Left ventricle myocardium inferior (tissue), 1 donor: ENCODE measurements at places on chromosomes 3 and 15.

- H3K36me3 ChIP-seq, result no peaks in the 10 kb centered on the region
- no peak for DNase-seq
- H3K4me1 ChIP-seq, result peaks cover 7% of the 10 kb centered on the region
- peak overlapping the region; percentile 63 for H3K4me3 ChIP-seq
Observed at GRCh38 chr3:157543501-157544035, 40.4 kb upstream of the VEPH1 start.

DNA sequence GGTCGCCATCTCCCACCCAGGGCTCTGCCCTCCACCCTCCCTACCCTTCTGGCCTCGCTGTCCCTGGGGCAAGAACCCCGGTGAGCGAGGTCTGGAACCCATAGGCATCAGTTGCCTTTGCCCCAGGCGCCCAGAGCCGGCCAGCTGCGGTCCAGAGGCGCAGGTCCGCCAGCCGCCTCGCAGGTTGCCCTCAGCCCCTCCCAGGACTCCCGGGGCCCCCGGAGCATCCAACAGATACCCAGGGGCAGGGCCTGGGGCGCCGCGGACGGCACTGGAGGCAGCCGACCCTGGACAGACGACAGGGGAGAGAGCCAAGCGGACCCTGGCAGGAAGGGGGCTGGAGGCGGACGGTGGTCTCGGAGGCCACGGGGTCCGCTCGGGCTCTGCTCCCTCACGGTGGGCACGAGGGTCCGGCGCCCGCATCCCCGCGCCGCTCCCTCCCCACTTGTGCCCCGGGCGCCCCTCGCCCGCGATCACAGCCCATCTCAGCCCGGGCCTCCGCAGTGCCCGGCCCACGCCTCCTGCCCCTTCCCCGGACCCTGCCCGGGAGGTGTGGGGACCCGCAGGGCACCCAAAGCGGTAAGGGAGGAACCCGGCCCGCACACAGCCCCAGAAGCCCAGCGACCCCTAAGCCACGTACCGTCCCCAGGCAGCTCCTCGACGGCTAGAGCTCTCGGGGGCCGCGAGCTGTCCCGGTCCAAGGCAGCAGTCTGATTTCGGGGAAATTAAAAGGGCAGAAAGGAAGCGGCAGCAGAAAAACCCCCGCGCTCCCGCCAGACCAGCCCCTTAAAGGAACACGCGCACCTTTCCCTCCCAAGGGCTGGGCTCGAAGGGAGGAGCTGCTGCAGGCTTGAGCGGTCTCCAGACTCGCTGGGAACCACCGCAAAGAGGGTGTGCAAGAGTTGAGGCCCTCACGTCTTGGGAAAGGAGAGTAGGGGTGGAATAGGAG is at the start of gene HAPLN3:
TSS of gene HAPLN3 (minus strand) at position 726 of the 949 bp plus-strand sequence. CDS start 8,246 bp downstream, outside the sequence.
- DNase-seq, result no peak
- H3K27me3 ChIP-seq, result peaks cover 10% of the 10 kb centered on the region
- H3K4me3 ChIP-seq, result peak within 1 kb of the TSS; percentile 67
- peaks cover 59% of the 10 kb centered on the region for H3K4me1 ChIP-seq
- H3K27ac ChIP-seq, result peak within 1 kb of the TSS; percentile 23

DNA sequence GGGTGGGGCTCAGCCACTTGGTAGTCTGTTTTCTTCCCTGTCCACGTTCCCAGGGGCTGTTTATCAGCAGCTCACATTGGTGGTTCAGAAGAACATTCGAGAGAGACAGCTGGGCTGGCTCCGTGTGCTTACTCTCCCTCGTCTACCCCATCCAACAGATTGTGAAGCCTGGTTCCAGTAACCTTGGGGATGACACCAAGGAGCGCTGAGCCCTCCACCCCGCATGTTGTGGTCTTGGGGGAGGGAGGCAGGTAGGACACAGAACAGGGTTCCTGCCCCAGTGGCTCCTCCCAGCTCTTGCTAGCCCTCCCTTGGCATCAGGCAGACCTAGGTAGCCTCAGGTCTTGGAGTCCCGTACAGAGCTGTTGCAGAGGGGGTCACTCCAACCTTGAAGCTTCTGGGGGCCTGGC is 33.1 kb downstream of the KLF13 start:
- H3K27ac ChIP-seq, result peak overlapping the region; percentile 100
- no peak for DNase-seq
- no peaks in the 10 kb centered on the region for H3K36me3 ChIP-seq
- peaks cover 100% of the 10 kb centered on the region for H3K4me1 ChIP-seq
- H3K27me3 ChIP-seq, result no peaks in the 10 kb centered on the region
- no peak overlapping the region for H3K4me3 ChIP-seq

DNA sequence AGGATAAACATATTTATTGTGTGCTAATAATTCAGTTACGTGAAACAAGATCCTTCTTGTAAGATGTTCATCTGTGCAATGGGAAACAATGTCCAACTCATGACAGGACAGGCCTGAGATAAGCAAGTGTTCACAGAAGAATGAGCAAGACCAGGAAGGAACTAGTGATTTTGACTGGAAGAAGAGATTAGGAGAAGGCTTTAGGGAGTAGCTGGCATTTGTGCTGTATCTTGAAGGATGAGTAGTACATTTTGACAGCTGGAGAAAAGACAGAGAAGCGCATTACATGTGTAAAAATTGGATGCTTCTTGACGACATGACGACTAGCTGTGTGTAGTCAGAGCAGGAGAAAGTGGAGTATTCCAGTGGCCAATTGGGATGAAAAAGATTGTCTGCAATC is 48.4 kb downstream of the GBE1 start:
- no peak for DNase-seq
- no peaks in the 10 kb centered on the region for H3K27me3 ChIP-seq
- peaks cover 51% of the 10 kb centered on the region for H3K4me1 ChIP-seq
- peaks cover 14% of the 10 kb centered on the region for H3K36me3 ChIP-seq
- no peak overlapping the region for H3K4me3 ChIP-seq
- no peak overlapping the region for H3K27ac ChIP-seq

GRCh38 chr15:64907991-64908390 is 3.7 kb upstream of the ANKDD1A start:
- no peaks in the 10 kb centered on the region for H3K36me3 ChIP-seq
- DNase-seq, result no peak
- H3K4me1 ChIP-seq, result peaks cover 22% of the 10 kb centered on the region
- peaks cover 16% of the 10 kb centered on the region for H3K27me3 ChIP-seq
- no peak overlapping the region for H3K27ac ChIP-seq

- peaks cover 22% of the 10 kb centered on the region for H3K36me3 ChIP-seq
- H3K4me3 ChIP-seq, result no peak overlapping the region
- DNase-seq, result no peak
- H3K27me3 ChIP-seq, result no peaks in the 10 kb centered on the region
- H3K4me1 ChIP-seq, result no peaks in the 10 kb centered on the region
Observed at GRCh38 chr3:32474201-32474600, 28.5 kb downstream of the CMTM6 start.

DNA sequence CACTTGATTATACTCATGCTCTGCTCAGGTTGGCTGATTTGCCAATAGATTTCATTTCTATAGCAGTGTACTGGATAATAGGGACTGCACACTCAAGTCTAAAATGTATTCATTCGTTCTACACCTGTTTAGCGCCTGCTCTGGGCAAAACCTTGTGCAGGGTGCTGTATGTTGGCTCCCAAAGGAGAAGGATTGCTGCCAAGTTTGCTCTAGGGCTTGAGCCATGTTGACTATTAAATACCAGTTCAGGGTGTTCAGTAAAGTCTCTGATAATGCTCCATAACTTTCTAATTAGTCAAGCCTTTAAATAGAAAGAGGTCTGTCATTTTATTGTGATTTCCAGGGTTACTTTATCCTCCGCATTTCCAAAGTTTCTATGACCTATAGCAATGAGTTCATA is 470.2 kb downstream of the MAGI1 start:
- H3K27me3 ChIP-seq, result no peaks in the 10 kb centered on the region
- peak overlapping the region; percentile 7 for H3K4me3 ChIP-seq
- no peak for DNase-seq
- no peaks in the 10 kb centered on the region for H3K36me3 ChIP-seq
- peak overlapping the region; percentile 78 for H3K27ac ChIP-seq

- H3K27me3 ChIP-seq, result no peaks in the 10 kb centered on the region
- no peak overlapping the region for H3K4me3 ChIP-seq
- no peak for DNase-seq
Observed at GRCh38 chr3:113783463-113783862, 36.6 kb downstream of the ATP6V1A start.

- H3K27me3 ChIP-seq, result no peaks in the 10 kb centered on the region
- H3K4me1 ChIP-seq, result peaks cover 43% of the 10 kb centered on the region
- H3K36me3 ChIP-seq, result no peaks in the 10 kb centered on the region
Observed at GRCh38 chr15:58472221-58472620, 40.4 kb downstream of the LIPC start.

DNA sequence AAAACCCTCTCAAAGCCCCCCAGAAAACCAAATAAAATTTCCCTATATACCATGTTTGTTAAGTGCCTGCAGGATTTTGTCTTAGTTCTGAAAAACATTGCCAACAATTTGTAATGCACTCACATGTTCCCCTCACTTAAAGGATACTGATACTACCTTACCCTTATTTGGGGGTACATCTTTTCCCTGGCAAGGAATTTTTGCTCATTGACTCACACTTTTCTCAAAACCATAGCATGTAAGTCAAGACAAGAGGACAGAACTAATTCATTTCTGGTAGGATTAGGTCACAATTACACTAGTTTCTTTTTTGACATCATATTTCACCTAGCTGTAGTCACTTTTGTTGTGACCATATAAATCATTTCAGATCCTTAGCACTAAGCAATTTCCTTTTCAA is 222.2 kb downstream of the THRB start:
- H3K36me3 ChIP-seq, result no peaks in the 10 kb centered on the region
- no peaks in the 10 kb centered on the region for H3K27me3 ChIP-seq

GRCh38 chr3:108513961-108514360 is 3.6 kb upstream of the MYH15 start:
- no peaks in the 10 kb centered on the region for H3K36me3 ChIP-seq
- no peak overlapping the region for H3K27ac ChIP-seq
- no peaks in the 10 kb centered on the region for H3K27me3 ChIP-seq
- H3K4me3 ChIP-seq, result no peak overlapping the region

- H3K27me3 ChIP-seq, result peaks cover 10% of the 10 kb centered on the region
- no peak for DNase-seq
- H3K27ac ChIP-seq, result no peak overlapping the region
Observed at GRCh38 chr15:27059610-27060202, 88.7 kb downstream of the GABRG3 start.

DNA sequence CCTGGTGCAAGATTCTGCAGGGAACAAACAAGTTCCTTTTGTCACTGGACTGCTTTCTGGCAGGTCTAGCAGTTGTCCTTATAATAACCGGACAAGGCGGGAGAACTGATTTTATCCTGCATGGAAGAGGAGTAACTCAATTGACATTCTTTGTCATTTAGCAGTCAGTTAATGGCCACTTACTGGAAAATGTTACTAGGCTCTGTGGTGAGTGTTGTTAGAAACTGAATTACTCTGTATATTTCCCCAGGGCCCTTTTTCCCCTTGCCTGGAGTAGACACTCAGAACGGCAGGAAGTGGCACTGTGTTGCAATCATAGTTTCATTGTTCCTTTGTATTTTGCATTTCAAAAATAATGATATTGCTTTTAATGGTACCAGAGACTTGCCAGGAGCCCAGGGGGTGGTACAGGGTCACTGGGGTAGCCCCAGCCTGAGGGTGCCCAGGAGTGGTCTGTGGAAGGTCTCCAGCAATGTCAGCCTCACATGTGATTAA is 318.6 kb upstream of the LRRFIP2 start:
- H3K27me3 ChIP-seq, result no peaks in the 10 kb centered on the region
- H3K27ac ChIP-seq, result peak overlapping the region; percentile 82
- peaks cover 77% of the 10 kb centered on the region for H3K4me1 ChIP-seq
- no peak for DNase-seq
- H3K36me3 ChIP-seq, result peaks cover 4% of the 10 kb centered on the region

DNA sequence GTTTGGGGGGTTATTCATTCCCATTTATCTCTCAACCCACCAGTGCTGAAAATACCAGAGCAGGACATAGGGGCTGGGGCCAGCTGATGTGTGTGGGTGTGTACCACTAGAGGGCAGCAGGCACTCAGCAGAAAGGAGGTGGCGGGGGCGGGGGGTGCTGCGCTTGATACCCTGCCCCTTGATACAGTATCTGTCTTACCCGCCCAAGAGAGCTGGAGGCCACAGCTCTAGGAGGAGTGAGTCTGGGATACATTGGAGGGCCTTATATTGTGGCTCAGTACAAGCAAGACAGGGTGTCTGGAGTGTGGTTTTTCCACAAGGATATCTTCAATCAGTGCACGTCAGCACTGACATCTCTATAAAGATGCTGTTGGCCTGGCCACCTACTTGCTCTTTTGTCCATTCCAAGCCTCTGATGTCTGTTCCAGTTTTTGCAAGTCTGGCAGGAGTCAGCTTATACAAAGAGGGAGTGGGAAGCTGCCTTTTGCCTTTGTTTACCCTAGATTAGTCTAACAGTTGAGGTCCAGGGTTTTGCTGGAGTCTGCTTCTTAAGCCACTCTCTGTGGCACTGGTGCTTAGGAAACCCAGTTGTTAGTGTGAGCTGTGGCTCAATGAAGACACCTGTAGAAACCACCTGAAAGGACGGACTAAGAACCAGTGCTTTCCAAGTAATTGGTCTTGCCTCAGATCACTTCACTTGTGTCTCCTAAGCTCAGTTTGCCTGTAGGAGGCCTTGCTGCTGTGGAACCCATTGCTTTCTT is 1.5 kb upstream of the RBM15B start:
- peaks cover 87% of the 10 kb centered on the region for H3K4me1 ChIP-seq
- no peak overlapping the region for H3K4me3 ChIP-seq
- H3K27me3 ChIP-seq, result no peaks in the 10 kb centered on the region
- peak overlapping the region; percentile 91 for H3K27ac ChIP-seq

- no peak overlapping the region for H3K27ac ChIP-seq
- DNase-seq, result no peak
- H3K27me3 ChIP-seq, result no peaks in the 10 kb centered on the region
- H3K36me3 ChIP-seq, result peaks cover 11% of the 10 kb centered on the region
- H3K4me1 ChIP-seq, result peaks cover 12% of the 10 kb centered on the region
- H3K4me3 ChIP-seq, result no peak overlapping the region
Observed at GRCh38 chr15:48595981-48596380, 49.5 kb downstream of the FBN1 start.
